ENCODE measurements at places on chromosomes 3 and 15. TPM values are rescaled to one million over a fixed set of nuclear protein-coding genes. Genes with fewer than 3 reads are reported as not detected.

Gene NOX5
- 0.02 TPM for total RNA-seq

Gene FANCD2OS
- not detected for total RNA-seq

Gene CLK3
- 102 TPM for total RNA-seq

Gene CILP
- total RNA-seq, result not detected

Gene CYB561D2
- total RNA-seq, result 44.4 TPM

Gene ATOSA
- total RNA-seq, result 44.3 TPM

Gene DENND4A
- 49.6 TPM for total RNA-seq

Gene CCDC174
- 22.3 TPM for total RNA-seq

Gene CYP11A1
- total RNA-seq, result not detected

All from T-helper 1 cell treated with Interleukin-12 subunit alpha and Interleukin-12 subunit beta and Interleukin-4 antibody, amounts not matched to agents 30 ng/mL and 1 ng/mL, for 36 hours (primary cell).